ENCODE measurements at places on chromosomes 5 and 9.

DNA sequence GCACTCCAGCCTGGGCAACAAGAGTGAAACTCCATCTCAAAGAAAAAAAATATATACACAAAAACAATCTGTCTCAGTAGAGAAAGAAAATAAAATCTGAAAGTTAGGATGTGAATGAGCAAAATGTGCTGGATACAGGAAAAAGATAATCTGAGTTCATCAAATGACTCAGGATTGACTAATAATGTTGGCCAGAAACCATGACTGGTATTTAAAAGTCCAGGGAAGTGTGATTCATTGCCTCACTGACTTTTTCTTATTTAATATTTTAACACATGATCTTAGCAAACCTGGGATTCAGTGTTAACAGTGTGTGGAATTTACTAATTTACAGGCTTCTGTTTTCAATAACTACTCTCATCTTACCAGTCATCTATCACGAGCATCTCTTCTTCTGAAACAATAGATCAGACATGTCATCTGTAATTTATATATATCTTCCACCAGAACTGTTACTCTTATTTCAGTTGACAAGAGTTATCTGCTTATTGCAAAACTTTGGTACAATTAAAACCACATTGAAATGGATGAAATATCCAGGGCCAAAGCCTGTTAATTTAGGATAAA is 256.7 kb downstream of the CDH12 start:
- DNase-seq, result no peak

DNA sequence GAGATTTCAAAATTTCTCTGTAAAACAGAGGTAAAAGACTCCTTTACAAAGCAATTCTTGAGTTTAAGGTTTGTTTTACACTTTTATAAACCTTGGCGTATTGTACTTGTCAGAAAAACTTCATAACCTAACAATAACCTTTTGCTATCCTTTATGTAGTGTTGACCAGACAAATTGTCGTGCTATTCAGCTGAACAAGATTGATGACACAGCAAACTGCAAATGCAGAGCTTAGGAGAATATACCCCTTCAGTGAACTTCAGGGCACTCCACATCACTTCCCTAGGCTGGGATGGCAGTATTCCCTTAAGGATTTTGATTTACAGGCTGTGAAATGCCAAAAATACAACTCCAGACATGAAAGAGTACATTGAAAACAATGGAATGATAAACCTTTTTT is 89.2 kb upstream of the CDH18 start:
- DNase-seq, result no peak

GRCh38 chr5:21126236-21126635 is 1138.2 kb upstream of the CDH18 start:
- DNase-seq, result no peak

DNA sequence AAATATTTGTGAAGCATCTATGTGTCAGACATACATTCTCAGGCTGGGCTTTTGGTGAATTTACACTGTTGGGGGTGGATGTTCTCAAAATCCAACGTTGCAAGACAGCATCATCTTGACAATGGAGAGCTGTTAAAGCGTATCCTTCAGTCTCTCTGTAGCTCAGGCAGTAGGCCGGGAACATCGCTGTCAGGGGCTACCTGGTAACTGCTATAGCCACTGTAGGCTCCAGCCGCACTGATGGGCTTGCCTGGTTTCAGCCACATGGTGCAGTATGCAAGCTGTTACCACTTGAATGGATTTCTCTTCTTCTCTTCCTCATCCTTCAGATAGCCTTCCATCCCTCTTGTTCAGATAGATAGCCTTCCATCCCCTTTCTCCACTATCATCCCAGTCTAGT is 51.7 kb downstream of the DRD1 start:
- DNase-seq, result no peak

DNA sequence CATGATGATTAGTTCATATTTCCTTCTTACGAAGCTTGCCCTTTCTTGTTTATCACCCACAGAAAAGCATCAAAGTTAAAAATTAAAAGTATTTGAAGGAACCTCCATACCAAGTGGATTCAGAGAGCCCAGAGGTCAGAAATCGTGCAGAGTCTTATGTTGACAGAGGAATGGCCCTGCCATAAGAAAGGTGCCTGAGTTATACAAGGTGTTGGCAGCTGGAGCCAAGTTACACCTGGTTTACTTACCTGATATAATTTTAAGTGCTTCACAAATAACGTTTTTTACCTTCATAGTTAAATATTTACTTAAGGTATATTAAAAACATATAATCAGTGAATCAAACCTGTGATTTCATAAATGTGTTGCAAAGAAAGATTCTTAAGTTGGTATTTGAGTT is 42.3 kb upstream of the DHFR start:
- no peak for DNase-seq

GRCh38 chr5:111772456-111773122 is 15.6 kb upstream of the NREP start:
- DNase-seq, result no peak

GRCh38 chr5:41794471-41794870 is 75.8 kb downstream of the OXCT1 start:
- DNase-seq, result peak; percentile 67

- no peak for DNase-seq
Measured at GRCh38 chr5:352639-353611, 31.4 kb downstream of the AHRR start.

- DNase-seq, result no peak
Measured at GRCh38 chr5:58381566-58381965, 78.3 kb downstream of the PLK2 start.

GRCh38 chr9:112844771-112845542 is 45.7 kb downstream of the SLC46A2 start:
- peak; percentile 63 for DNase-seq

- no peak for DNase-seq
Measured at GRCh38 chr5:64625678-64626077, 64.6 kb upstream of the SHISAL2B start.

DNA sequence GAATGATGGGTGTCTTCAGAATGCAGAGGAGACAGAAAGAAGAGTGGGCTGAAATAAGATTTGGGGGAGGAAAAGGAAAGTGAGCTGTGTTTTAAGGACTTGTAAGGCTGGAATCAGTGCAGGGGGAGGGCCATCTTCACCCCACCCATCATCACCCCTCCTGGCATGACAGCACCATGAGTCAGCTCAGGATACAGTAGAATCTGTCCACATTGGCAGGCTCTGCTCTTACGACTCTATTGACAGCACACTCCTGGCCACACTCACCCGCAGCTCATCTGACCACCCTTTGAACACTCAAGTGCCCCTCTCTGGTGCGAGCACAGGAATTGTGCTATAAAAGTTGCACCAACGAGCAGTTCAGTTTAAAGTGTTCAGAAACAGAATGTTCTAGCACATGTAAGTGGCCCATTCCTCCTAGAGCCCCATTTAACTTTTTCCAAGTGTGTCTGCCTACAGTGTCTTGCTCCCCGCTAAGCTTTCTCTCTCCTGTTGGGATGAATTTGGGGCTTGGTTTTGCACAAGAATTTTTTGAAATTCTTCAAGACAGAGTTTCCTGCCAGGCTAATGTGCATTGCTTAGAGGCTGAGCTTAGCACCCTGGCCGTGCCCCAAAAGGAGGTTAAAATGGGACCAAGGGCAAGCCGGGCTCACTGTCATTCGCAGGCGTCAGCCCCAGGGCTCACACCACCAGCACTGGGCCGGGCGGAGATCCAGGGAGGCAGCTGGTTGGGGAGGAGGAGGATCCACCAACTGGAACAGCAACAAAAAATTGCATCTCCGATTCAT is 12.0 kb downstream of the ADRA1B start:
- DNase-seq, result no peak

GRCh38 chr5:43514471-43514815 is 505 bp downstream of the C5orf34 start:
- peak; percentile 71 for DNase-seq

DNA sequence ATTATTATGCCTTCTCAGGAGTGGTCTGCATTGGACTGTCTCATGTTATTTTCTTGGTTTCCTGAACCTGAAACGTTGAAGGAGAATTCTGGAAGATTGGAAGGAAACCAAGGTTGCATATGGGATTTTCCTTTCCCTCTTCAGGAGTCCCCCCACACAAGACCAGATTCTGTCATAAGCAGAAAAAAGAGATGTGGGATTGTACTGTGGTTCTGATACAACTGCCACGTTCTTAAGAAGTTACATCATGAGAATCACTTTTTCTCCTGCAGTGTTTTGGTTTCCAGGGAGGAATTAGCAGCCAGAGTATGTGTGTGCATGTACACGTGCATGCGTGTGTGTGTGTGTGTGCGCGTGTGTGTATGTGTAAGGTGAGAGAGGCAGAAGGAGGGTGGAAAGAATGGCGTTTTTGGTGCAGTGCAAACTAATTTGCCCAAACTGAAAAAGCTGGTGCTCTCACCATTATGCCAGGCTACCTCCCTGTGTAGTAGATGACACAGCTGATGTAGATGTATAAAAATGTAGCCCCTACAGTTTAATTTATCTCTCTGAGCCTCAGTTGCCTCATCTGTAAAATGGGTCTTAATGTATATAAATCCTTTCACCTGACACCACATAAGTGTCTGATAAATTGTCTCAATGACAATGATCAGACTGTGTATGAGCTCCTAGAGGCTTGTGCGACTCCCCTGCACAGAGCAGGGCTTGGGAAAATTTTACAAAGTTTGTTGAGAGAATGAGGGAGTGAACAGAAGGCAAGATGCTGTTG is 38.6 kb downstream of the RALGPS1 start:
- DNase-seq, result no peak

- DNase-seq, result no peak
Measured at GRCh38 chr5:133945568-133945967, 22.9 kb downstream of the C5orf15 start.

DNA sequence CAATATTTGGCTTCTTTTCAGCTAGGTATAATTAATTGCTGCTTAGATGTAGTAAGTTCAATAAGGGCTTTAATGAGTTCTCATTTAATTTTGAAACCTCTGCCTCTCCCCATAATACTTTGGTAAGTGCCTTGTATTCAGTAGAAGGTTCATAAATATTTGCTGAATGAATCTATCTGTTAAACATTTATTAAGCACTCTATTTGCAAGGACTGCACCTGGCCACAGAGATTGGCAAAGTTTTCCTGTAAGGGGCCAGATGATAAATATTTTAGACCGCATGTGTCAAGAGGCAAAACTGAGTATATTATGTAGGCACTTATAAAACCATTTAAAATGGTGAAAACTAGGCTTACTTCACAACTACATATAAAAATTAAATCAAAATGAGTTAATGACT is 19.0 kb upstream of the GNA14 start:
- DNase-seq, result no peak

DNA sequence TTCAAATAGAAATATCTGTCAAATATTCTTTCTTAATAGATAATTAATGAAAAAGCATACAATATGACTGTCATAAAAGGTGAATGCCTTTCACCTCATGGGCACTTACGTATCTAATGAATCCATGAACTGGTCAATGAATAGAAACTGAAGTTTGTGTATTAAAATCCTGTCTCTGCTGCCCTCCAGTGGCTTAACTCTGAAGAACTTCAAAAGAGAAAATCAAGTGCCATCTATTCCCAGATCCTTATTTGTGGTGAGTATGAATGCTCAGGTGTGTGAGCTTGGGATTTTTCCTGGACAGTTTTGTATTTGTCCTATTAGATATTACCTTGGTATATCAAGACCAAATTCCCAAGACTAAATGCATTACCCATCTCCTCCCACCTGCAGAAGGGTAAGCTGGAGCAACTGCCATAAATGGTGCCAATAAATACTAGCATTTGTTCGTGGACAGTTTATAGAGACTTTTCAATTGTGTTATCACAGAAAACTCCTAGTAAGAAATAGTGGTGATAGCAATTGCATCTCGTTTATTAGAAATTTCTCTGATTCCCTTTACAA is 44.0 kb upstream of the SVEP1 start:
- peak; percentile 39 for DNase-seq

DNA sequence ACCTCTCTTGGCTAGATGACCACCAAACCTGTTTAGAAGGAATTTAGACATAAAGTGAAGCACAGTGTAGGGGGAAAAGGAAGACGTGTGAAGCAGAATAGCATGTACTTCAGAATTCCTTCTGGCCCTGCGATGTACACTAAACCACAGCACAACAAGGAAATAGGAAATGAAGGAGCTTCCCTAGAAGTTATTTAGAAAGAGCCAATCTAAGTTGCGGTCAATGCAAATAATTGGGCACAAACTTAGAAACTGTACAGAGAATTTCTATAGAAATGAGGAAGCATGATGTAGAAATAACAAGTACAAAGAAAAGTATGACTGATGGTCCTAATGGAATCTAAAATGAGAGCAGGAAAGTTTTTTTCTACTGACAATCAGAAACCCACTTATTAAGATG is 41.5 kb downstream of the ANKRD55 start:
- no peak for DNase-seq

GRCh38 chr5:177982072-177982727 is 13.8 kb downstream of the PROP1 start:
- no peak for DNase-seq

- no peak for DNase-seq
Measured at GRCh38 chr9:9881692-9882091, 731.1 kb downstream of the PTPRD start.

- DNase-seq, result no peak
Measured at GRCh38 chr5:139394654-139395566, at the start of gene PROB1. TSS of gene PROB1 (minus strand) at chr5:139395104. CDS start at chr5:139395081, 23 bp downstream.

DNA sequence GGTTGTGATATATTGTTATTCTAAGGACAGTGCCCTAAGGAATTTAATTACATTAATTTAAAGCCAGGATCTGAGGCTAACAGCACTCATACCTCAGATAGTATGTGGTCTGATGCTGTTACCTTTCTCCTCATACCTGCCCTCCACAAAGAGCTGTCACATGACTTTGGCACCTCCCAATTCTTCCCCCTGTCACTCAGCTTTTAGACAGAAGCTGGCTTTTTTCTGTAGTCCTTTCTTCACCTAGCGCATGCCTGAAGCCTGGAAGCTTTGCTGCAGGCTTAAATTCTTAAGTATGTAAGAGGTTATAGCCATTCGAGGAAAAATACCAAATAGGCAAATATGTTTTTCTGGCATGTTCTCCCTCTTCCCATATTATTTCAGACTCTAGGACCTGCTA is 61.0 kb upstream of the ADAMTS19 start:
- DNase-seq, result no peak

DNA sequence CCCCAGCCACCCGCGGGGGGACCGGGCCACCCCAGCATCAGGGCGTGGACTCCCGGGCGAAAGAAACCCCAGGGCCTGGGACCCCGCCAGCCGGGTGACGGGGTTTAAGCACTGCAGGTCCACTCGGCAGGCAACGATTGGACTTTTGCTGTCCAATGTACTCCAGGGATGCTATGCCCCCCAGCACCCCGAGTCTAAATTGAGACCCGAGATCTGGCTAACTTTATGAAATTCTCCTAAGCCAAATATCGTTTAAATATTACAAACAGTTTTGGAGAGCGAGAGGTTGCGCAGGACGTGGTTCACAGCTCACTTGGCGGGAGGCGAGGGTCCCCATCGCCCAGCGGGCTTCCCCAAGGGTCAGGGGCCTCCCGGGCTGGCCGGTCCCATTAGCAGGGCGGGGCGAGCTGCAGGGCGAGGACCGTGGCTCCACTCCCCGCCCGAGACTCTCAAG is 384 bp upstream of the MRPS2 start:
- DNase-seq, result no peak

- DNase-seq, result no peak
Measured at GRCh38 chr9:105318729-105319191, 74.3 kb downstream of the SLC44A1 start.

DNA sequence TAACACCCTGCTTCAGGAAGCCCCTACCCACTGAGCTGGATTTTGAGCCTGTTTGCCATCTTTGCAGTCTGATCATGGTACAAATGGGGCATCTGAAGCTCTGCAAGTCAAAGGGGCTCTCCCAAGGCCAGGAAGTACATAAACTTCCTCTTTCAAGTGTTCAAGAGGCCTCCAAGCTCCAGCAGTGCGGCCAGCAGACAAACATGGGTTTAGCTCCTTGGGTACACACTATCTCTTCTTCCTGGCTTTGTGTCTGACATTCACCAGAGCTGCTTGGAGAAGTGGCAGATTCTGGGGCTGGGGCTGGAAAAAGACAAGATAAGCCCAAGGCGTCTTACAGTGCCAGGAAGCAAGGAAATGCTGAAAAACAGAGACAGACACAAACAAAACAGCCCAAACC is 34.1 kb downstream of the LAMC3 start:
- DNase-seq, result no peak

Measured in NCI-H2081 (cell line).